Activated CD8-positive, alpha-beta memory T cell treated with anti-CD3 and anti-CD28 coated beads, Interleukin-2, amount 50 U/mL, for 4 hours (primary cell): ENCODE measurements at places on chromosomes 12 and 14.

DNA sequence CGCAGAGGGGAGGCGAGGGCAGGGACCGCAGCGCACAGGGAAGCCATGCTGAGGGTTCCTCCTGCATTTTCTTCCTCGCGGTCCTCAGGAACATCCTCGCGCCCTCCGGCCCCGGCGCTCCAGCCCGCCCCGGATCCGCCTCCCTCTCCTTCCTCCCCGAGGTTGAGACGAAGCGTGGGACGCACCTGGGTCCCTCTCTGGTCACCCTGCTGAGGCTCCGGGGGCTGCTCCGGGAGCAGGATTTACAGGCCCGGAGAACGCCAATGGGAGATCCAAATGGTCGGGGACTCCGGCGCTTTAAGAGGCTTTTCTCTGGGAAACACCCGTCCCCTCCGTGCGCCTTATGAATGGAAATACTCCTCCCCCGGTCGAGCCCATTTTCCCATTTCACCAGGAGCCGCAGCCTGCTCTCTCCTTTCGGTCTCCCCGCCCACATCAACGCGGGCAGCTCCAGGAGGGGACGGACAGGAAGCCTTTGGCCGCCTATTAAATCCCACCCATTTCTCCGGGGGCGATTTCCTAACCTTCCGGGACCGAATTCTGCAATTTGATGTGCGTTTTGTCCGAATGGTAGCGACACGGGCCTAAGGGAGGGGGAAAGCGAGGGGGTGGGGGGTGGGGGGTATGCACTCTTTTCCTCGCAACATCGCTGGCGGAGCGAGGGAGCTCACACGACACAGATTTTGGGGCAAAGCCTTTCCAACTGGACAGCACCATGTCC, at the start of gene UNC79:
TSS of gene UNC79 (plus strand) at position 625 of the 721 bp plus-strand sequence. CDS start at position 716, 91 bp downstream.
- DNase-seq: no peak

- no peak for DNase-seq
Measured at GRCh38 chr12:46145881-46146280, 123.0 kb downstream of the SLC38A1 start.

GRCh38 chr12:116837097-116837496, 44.1 kb downstream of the HRK start:
- no peak for DNase-seq

DNA sequence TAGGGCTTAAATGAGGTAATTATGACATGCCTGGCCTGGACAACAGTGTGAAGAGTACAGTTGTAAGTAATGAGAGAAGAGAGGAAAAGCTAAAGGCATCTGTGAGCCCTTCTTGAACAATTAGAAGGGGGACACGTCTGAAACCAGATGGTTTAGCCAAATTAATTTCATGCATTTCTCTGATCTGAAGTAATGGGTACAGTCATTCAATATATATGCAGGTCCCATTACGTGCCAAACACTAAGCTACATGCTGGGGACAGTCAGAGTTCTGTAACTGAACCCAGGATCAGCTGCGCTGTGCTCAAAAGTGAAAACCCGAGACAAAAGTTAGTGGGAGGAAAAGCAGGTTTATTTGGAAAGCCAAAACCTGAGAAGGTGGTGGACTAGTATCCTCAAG, 207.2 kb upstream of the TMTC1 start:
- DNase-seq: no peak

DNA sequence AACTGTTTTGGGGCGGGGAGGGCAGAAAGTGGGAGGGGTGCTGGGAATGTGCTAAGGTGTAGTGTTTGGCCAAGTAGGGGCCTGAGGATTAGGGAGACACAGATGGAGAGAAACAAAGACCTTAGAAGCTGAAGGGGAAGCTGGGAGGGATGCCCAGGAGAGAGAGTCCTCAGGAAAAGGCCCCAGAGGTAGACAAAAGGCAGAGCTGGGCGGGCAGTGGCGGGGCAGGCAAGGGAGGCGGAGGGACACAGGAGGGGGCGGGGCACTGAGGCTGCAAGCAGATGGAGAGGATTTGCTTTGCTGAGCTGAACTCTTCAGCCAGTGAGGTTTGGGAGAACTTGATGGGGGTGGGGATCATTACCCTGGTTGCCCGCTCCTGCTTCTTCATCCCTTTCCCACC, 2.8 kb downstream of the PTMS start:
- no peak for DNase-seq

- DNase-seq: no peak
Measured at GRCh38 chr12:17333287-17333686, 727.3 kb upstream of the LMO3 start.

- DNase-seq: no peak
Measured at GRCh38 chr12:69996241-69996640, 171.2 kb downstream of the MYRFL start.

DNA sequence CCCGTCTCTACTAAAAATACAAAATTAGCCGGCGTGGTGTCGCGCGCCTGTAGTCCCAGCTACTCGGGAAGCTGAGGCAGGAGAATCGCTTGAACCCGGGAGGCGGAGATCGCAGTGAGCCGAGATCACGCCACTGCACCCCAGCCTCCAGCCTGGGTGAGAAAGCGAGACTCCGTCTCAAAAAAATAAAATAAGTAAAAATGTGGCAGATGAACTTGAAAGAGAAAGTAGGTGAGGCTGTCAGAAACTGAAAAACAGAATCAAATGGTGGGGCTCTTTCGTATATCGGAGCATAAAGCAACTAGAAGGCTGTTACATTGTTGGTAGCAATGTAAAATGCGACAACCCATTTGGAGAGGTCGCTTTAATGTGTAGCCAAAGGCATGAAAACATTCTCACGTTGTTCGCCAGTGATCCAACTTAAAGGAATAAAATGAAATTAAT, 767 bp upstream of the CCNT1 start:
- no peak for DNase-seq
